ENCODE measurements at places on chromosomes 7 and 10.
A peak's percentile ranks its signal among the peaks of the same experiment; 100 is the strongest.

- DNase-seq: peak; percentile 33
These were observed 312.0 kb upstream of the FZD1 start for GRCh38 chr7:90951986-90952954.

- DNase-seq: no peak
These were observed 15.7 kb upstream of the TMEM248 start for GRCh38 chr7:66905278-66905677.

DNA sequence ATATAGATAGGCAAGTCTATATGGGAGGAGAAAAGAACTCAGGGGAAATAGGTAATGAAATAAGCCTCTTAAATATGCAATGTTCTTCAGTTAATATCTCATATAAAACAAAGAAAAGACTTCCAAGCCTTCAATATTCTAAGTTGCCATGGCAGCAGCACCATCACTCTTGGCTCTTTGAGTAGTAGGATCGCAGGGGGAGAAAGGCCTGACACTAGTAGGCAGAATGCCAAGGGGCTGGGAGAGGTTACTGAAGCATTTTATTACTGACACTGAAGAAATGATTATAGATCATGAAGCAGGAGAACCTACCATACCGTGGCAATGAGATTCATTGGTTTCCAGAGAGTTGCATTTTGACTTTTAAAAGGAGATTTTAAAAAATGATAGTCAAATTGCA, 193.9 kb downstream of the NXPH1 start:
- peak; percentile 73 for DNase-seq

DNA sequence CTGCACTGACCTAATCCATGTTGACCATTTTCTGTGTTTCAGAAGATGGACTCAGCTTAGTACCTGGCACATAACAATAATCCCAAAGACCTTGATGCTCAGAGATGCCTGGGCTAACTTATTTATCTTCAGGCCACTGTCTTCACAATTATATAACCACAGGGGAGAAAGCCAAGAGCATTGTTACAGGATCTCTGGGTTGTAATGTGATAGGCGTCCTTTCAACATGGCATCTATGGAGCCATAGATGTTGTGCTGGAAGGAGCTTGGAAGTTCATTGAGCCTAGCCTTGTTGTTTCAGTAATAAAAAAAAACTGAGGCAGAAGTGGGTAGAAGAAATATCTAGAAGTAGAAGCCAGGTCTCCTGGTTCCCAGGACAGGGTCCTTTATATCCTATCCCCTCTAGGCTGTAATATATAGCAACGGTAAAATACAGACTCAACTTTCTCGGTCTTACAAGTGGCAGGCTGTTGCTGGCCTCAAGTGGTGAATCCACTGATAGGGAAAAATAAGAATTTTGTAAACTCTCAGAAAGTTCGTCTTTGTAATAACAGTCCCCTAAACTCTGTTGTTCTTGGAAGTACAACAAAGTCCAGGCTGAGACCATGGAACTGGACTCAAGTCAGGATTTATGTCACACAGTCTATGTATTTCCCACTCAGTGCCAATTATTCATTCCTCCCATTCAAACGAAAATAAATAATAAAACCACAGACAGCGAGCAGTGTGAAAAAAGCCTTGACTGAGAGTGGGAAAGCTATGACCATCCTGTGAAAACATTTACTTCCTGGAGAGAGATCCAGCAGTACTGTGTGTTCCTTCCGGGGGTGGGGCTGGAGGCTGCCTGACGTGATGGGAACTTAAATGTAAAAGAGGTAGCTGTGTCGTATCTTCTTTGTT, 277.6 kb downstream of the REEP3 start:
- no peak for DNase-seq

DNA sequence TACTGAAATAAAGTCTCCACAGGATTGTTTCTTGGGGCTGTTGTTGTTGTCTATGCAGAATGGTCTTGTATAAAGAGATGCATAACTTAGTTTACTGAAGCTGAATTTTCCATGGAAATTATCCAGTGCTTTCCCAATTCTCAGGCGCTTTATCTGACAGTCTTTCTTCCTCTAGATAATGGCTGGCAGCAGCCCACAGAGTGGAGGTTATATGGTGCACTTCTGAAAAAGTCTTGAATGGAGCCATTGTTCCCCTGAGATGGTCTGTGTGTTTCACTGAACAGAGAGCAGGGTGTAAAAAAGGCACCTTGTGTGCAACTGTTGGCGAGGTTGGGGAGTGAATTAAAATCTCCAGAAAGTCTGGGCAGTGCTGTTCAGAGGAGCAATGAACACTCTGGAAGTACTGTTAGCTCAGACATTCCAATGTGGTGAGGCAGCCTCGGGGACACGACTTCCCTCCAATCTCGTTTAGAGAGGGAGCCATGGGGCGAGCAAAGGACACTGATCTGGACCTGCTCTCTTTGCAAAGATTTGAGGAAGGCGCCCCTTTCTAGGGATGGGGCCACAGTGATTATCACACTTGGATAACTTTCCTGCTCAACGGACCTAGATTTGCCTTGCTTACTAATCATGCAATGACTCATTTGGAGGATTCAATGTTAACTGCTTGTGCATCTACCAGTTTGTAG, 2.0 kb upstream of the PLCE1 start:
- no peak for DNase-seq

DNA sequence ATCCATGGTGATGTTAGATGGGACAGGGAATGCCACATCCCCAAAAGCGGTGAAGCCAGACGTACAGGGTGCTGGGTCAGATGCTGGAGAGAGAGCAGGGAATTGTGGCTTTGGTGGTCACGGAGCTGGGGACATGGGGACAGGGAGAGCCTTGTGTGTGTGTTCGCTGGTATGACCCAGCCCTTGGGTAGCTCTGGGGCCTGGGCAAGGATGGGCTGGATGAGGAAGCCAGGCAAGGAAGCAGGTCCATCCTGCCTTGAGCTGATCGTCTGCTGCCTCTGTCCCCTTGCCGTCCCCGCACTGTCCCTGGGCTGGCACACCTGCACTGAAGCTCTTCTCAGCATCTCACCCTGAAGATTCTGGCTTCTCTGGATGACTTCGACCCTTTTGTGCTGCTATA, 15.4 kb upstream of the CLDN4 start:
- DNase-seq: no peak

DNA sequence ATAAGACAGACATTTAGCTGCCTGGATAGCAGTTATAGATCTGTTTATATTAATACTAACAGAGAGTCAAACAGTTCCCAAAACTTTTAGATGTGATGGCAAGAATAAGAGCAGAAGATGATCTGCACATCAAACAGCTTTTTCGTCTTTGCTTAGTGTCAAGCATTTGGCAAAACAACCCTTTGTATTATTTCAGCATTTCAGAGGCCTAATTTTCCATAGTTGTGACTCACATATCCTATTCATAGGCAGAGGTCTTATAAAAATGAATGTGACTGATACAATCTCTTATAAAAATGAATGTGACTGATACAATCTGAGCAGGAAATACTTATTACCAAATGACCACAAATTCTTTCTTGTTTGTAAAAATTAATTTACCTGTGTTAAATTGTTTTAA, 71.2 kb downstream of the LRRTM3 start:
- no peak for DNase-seq

- DNase-seq: no peak
These were observed 63.1 kb downstream of the TES start for GRCh38 chr7:116273283-116273917.

- DNase-seq: peak; percentile 10
These were observed 744 bp upstream of the BICC1 start for GRCh38 chr10:58511765-58512490.

GRCh38 chr7:43430411-43430810, 152.5 kb upstream of the STK17A start:
- no peak for DNase-seq

- DNase-seq: no peak
These were observed 113.3 kb downstream of the CPEB3 start for GRCh38 chr10:92177546-92177945.

GRCh38 chr7:123231021-123232000, 31.5 kb upstream of the SLC13A1 start:
- DNase-seq: no peak

DNA sequence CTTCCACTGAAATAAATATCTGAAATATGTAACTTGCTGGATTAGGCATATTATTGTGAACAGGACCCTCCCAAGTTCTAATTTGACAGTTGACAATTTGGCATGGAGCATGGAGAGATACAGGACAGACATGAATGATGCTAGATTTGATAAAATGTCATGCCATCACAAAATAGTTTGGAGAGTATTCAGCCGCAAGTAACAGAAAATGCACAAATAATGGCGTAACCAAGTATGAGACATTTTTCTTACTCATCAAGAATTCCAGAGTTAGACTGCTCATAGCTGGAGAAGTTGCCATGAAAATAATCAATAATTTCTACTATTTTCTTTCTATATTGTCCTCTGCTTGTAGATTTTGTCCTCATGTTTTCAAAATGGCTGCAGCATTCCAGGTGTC, 45.5 kb upstream of the GPAM start:
- DNase-seq: no peak

DNA sequence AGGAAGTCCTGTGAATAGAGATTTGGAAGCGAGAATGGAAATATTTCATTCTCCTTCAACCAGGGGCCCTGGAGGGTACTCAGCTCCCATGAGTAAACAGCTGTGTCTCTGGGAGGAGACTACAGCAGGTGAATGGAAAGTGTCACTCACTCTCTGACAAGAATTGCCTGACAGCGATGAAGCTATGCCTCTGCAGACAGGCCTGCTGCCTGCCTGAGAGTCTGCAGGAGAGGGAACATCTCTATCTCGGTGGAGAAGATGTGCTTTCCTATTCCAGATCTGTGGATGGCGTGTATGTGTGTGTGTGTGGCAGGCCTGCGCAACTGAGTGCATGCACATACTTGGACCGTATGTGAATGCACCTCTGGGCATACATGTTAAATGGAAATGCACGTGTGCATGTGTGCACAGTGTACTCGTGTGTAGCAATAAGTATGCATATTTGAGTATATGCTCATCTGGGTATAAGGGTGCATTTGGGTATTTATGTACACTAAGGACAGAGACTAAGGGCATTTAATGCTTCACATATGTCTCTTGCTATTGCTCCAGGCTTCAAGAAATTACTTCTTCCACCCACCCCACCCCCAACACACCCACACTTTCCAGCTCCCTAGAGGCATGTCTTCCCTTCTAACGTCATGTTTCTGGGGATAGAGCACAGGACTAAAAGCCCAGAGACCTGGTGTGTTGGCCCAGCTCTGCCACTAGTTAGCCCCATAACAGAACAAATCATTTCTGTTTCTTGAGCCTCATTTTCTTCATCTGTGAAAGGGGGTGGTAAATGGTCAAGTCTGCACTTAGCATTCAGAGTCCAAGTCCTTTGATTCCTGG, 4.6 kb upstream of the ADCYAP1R1 start:
- no peak for DNase-seq

GRCh38 chr10:75655791-75656451, 224.5 kb downstream of the LRMDA start:
- no peak for DNase-seq

DNA sequence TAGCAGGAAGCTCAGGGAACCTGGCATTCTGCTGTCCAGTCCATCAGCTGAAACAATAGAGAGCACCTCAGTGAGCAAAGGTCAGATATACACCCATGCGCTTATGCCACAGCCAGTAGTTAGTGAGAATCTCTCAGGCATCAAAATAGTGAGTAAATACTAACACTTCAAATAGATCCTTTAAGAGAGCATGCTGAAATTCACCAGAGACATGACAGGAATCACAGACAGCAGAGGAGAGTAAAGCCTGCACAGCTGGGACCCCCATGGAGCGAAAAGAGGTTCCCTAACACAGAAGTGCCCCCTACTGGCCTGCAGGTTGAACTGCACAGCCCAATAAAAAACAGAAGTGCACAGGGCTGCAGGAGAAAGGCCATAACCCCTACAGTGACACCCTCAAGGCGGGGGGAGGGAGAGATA, 57.6 kb upstream of the ANTXRL start:
- DNase-seq: no peak

DNA sequence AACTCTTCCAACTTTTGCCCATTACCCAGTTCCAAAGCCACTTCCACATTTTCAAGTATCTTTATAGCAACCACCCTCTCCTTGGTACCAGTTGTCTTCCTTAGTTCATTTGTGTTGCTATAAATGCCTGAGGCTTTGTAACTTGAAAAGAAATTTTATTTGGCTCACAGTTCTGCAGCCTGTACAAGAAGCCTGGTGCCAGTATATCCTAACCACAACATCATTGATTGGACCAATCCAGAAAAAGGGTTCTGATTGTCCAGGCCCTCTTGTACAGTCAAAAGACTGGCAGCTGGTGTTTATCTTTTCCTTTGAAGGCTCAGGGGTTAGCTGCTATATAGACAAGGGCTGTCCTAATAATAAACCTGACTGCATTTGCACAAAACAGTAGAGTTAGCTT, 21.1 kb upstream of the ABCC2 start:
- no peak for DNase-seq
